ENCODE measurements at places on chromosomes 4 and X. TPM values are rescaled to one million over a fixed set of nuclear protein-coding genes. Genes with fewer than 3 reads are reported as not detected.

Gene TREX2
- not detected for polyA plus RNA-seq

DNA sequence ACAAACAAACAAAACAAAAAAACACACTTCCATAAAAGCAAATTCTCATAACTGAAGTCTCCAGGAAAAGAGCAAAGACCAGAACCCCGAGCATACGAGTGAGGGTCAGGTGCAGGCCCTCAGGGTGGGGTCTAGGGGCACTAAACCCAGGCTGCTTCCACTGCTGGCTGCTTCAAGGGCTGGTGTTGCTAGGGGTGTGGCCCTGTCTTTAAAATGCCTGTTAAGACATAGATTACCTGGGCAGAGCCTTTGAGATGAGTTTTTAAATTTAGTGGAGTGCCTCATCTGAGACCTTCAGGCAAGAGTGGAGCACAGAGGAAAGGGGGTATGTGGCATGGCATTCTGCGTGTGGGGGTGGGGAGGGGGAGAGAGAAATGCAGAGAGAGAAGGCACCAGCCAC is 87.0 kb downstream of the FHDC1 start:
- DNase-seq = no peak

- no peak for DNase-seq
Measured at GRCh38 chr4:91325495-91325894, 978.3 kb upstream of the GRID2 start.

DNA sequence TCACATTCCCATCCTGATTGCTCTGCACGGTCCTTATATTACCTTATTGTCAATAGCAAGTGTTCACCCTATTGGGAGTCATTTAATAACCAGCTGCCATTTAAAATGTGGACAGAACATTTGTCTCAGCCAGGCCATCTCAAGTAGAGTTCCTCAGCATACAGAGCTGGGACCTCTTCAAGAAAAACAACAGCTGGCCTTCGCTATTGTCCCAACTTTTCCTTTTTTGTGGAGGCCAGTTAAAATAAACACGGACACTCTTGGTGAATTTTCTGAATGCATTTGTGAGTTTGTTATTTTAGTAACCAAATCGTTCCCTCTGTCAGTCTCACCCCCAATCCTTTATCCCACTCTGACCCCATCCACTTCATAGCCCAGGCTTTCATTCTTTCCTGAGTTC is 395.3 kb upstream of the PITX2 start:
- no peak for DNase-seq

GRCh38 chr4:188053302-188053701 is 56.1 kb downstream of the TRIML2 start:
- no peak for DNase-seq

DNA sequence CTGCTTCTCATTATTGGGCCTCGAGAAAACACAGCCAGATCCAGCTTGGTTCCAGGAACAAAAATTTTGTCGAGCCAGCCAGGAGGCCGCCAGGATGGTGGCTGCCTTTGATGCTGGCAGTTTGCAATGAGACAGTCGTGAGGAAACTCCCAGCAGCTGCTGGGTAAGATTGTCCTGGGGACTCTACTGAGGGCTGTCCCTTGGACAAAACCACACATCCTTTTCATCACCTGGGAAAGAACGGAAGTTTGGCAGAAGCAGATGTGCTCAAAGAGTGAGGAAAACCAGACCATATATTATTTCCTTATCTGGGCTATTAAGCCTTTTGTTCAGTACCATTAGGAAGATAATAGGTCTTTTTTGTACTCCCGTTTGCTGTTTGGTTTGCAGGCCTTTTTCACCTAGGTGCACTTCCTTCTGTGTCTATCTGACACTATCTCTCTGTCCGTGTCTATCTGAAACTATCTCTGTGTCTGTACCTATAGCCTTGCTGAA is 13.4 kb upstream of the PAPSS1 start:
- DNase-seq = no peak

DNA sequence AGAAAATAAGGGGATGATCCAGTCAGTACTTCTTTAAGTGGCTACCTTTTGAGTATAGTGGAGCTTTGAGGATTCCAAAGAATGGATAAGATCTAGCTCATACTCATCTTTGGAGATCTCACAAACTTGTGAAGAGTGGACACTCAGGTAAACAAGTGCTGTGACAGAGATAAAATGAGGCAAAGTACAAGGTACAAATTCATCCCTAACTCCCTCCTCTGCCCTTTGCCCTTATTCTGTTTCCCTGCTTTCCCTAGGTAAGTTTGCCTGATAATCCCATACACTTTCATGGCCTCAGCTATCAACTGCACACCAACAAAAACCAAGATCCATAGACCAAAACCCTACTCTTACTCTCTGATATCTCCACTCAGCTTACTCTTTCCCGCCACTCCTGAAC is 16.4 kb upstream of the CPEB2 start:
- no peak for DNase-seq

Measured in brain (organoid and tissue), 16 donors.